ENCODE measurements at places on chromosomes 16 and 17.
A peak's percentile ranks its signal among the peaks of the same experiment; 100 is the strongest.

- no peak for DNase-seq
These were observed 44.9 kb downstream of the MARF1 start for GRCh38 chr16:15597822-15598647.

DNA sequence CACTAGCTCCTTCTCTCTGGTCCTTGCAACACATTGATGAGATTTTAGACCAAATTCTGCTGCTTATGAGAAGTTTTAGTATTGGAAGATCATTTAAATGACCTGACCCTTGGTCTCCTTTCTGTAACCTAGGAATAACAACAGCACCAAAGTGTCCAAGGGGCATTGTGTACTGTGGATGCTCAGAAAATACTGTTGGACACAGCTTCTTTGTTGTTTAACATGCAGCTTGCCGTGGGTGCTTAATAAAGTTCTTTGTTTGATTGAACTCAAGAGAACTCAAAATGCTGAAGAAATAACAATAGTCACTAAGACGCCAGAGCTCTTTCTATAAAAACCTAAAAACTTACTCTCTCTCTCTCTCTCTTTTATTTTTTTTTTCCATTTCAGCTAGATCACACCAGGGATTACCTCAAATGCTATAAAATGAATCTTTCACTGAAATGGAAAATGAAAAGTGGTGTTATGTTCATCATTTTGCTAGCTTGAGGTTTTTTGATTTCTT, 548.9 kb upstream of the CDH8 start:
- DNase-seq, result no peak

GRCh38 chr17:63984236-63984635, 11.5 kb upstream of the SCN4A start:
- DNase-seq, result no peak

GRCh38 chr16:56450275-56450985, 702 bp downstream of the NUDT21 start:
- DNase-seq, result no peak

GRCh38 chr16:10571354-10571753, 9.0 kb downstream of the EMP2 start:
- DNase-seq, result no peak

GRCh38 chr16:972316-973002, 1.7 kb upstream of the LMF1 start:
- DNase-seq, result no peak

GRCh38 chr17:18005496-18005895, 32.8 kb downstream of the DRC3 start:
- no peak for DNase-seq

GRCh38 chr17:76432004-76432403, 20.9 kb downstream of the UBE2O start:
- DNase-seq, result no peak

DNA sequence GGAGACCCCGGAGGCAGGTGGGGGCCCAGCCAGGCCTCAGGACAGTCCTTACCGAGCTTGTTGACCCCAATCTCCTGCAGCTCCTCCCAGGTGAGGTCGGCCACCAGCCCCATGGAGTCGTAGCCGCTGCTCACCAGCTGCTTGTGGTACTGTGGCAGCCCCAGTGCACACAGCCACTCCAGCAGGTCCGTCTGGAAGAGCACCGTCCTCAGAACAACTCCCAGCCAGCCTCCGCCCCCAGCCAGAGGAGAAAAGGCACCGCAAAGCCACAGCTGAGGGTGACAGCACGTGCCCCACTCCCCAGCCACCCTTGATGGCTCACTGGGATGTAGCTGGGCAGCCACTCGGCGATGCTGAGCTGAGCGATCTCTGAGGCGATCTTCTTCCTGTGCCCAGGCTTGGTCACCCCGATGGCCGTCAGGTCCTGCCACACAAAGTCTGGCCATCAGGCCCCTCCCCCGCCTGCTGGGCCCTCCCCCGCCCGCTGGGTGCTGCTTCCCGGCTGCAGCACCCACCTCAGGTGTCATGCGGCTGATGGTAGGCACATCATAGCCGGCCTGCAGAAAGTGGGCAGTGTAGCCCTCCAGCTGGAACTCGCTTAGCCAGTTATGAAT, 11.9 kb downstream of the CASKIN2 start:
- no peak for DNase-seq

- DNase-seq, result no peak
These were observed 2.0 kb upstream of the CANT1 start for GRCh38 chr17:79011451-79012147.

- DNase-seq, result no peak
These were observed 23.8 kb downstream of the MPRIP start for GRCh38 chr17:17066021-17066420.

DNA sequence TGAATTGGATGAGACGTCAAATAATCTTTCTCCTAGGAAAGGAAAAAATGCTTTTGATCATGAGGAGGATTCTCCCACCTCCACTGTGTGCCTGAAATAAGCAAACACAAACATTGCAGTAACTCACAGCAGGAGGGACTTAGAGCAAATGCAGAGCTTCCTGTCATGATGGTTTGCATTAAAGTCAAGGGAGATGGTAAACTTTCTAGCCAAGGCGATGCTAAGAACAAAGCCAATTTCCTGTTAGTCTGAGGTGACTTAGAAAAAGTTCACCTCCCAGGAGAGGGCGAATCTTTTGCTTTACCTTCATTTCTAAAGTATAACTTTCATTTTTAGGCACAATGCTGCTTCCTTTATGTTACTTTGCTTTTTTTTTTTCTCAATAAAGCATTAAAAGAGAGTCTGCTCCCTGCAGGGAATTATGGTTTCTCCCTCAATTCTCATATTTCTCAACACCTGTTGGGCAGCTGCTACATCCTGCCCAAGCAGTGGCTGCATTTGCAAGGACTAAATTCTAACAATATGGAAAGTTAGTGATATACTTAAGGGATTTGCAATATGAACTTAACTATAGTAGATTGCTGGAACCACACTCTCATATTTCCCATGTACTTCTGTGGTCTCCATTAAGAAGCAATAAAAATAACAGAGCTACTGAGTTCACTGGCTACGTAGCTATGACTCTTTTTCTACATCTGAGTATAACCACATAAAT, 175.6 kb downstream of the PCTP start:
- no peak for DNase-seq

GRCh38 chr16:87342504-87342903, 25.3 kb upstream of the C16orf95 start:
- no peak for DNase-seq

- DNase-seq, result no peak
These were observed 30.1 kb downstream of the VAC14 start for GRCh38 chr16:70770626-70771552.

DNA sequence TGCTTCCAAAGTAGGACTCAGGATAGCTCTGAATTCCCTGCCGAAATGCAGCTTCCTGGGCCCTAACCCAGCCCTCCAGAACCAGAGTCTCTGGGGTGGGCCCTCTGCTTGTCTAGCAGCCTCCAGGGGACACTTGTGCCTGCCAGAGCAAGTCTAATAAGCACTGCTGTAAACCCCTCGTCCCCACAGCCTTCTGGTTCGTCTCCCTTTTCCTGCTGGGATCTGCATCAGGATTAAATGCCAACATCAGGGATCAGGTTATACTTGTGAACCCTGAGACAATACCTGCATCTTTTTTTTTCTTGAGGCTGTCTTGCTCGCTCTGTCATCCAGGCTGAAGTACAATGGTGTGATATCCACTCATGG, 282.0 kb downstream of the SEC14L1 start:
- no peak for DNase-seq

DNA sequence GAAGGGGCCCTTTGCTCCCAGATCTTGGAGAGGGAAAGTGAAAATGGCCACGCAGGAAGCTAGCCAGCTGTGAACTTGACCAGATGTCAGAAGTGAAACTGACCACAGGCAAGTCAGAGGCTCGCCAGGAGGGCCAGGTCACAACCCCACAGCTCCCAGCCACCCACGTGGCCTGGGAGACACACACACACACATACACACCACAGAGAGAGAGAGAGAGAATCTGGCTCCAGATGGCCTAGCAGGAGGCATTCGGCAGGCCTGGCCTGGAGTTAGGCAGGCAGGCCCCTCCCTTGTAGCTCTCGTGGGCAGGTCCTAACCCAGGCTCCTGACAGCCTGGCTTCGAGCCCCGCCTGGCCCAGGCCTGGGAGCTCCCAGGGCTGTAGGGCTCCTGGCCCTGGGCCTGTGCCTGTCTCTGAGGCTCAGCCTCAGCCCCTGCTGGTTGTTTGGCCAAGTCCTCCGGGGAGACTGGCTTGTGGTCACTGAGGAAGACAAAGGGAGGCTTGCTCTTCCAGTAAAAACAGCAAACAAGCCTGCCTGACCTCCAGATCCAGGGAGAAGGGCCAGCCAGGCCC, 20.2 kb downstream of the NGFR start:
- peak; percentile 55 for DNase-seq

- DNase-seq, result no peak
These were observed 75.2 kb upstream of the GSE1 start for GRCh38 chr16:85537795-85538401.

GRCh38 chr17:55289106-55289446, 24.3 kb downstream of the HLF start:
- no peak for DNase-seq

DNA sequence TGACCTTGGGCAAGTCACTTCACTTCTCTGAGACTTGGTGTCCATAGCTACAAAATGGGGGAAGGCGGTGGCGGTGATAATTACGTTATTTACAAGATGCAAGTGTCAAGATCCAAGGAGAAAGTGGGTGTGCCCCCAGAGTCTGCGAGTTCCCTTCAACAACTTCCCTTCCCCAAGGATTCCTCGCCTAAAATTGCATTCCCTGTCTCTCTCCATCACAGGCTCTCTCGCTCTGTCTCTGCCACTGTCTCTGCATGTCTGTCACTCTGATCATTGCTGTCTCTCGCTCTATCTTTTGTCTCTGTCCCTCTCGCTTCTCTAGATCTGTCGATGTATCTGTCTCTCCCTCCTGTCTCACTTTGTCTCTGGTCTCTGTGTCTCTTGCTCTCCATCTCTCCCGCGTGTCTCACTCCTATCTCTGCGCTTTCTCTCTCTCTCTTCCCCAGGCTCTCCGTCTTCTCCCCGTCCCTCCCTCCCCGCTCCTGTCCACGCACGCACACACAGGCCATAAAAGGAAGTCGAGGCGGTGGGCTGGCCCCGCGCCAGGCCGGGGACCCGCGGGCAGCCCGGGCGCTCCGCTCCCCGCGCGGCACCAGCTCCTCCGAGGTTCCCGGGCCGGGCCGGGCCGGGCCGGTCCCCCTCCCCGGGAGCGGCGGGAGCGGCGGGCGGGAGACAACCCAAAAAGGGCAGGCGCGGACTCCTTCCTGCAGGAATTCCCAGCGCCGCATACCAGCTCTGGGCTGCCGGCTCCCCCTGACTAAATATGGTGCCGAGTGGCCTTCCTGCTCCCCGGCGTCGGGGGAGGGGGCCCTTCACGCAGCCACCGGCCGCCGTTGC, 1.1 kb upstream of the MYH11 start:
- no peak for DNase-seq

Data from GM12878 (cell line).